ENCODE measurements at places on chromosomes 3 and 15. TPM values are rescaled to one million over a fixed set of nuclear protein-coding genes. Genes with fewer than 3 reads are reported as not detected.

DNA sequence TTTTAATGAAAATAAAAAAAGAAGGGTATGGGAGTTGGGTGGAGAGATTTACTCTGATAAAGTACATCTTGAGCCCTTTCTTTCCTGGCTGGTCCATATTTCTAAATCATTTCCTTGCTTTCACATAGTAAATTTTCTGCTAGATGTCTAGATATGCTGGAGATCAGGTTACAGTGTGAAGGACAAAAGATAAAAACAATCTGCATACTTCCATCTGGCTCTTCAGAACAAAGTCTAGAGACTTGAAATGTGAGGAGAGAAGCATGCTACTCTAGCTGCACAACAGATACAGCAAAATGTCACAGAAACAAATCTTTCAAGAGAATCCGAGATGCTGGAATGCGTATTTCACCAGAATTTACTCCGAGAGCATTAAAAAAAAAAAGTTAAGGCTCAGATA lies 42.2 kb downstream of the FOXP1 start:
- H3K27ac ChIP-seq, result peak overlapping the region; percentile 65
- peaks cover 25% of the 10 kb centered on the region for H3K4me1 ChIP-seq
- H3K4me3 ChIP-seq, result no peak overlapping the region
- DNase-seq, result no peak
- H3K27me3 ChIP-seq, result no peaks in the 10 kb centered on the region

DNA sequence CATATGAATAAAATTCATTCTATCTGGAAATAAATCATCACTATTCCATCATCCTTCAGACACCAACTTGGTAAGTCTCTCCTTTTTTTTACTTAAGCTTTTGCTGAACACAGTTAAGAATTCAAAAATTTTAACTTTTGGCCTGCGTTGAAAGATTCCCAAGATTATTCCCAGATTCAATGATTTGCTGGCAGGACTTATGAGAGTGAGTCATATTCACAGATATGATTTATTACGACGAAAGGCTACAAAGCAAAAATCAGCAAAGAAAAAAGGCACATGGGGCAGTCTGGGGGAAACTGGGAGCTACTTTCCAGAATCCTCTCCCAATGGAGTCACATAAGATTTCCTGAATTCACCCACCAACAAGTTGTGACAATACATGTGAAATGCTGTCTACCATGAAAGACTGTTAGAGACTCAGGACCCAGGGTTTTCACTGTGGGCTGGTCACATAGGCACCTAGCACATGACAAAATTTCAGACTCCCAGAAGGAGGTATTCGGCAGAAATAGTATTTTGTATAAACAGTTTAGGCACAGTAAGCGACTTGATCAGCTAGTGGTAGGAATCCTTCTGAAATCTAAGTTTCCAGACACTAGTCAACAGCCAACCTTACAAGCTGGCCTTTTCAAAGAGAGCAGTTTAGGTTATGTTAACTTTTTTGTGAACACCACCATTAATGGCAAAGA lies 82.1 kb downstream of the DLG1 start:
- DNase-seq, result no peak
- H3K27ac ChIP-seq, result no peak overlapping the region
- no peak overlapping the region for H3K4me3 ChIP-seq

GRCh38 chr3:193987186-193987585 lies 148.8 kb upstream of the HES1 start:
- DNase-seq, result no peak
- H3K4me1 ChIP-seq, result no peaks in the 10 kb centered on the region
- H3K4me3 ChIP-seq, result no peak overlapping the region
- no peaks in the 10 kb centered on the region for H3K36me3 ChIP-seq

DNA sequence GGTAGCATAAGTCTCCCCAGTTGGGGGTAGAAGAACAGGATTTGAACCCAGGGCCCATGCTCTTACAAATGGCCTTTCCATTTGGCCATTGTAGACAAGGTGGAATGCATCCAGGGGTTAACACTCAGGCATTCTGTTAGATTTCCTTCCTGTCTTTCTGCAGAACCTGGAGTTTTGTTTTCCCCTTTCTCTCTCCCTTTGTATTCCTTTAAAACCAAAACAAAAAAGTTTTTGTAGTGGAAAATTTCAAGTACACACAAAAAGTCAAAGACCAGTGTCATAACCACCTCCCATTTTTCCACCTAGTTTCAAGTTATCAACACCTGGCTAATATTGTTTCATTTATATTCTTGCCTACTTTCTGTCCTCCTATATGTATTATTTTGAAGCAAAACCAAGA lies 26.0 kb downstream of the FRMD4B start:
- H3K4me1 ChIP-seq, result no peaks in the 10 kb centered on the region
- H3K27me3 ChIP-seq, result no peaks in the 10 kb centered on the region
- no peak for DNase-seq
- no peak overlapping the region for H3K4me3 ChIP-seq
- no peaks in the 10 kb centered on the region for H3K36me3 ChIP-seq

- H3K4me1 ChIP-seq, result peaks cover 23% of the 10 kb centered on the region
- H3K27ac ChIP-seq, result no peak overlapping the region
- no peaks in the 10 kb centered on the region for H3K36me3 ChIP-seq
Observed at GRCh38 chr3:194287374-194287773, 63.8 kb downstream of the CPN2 start.

DNA sequence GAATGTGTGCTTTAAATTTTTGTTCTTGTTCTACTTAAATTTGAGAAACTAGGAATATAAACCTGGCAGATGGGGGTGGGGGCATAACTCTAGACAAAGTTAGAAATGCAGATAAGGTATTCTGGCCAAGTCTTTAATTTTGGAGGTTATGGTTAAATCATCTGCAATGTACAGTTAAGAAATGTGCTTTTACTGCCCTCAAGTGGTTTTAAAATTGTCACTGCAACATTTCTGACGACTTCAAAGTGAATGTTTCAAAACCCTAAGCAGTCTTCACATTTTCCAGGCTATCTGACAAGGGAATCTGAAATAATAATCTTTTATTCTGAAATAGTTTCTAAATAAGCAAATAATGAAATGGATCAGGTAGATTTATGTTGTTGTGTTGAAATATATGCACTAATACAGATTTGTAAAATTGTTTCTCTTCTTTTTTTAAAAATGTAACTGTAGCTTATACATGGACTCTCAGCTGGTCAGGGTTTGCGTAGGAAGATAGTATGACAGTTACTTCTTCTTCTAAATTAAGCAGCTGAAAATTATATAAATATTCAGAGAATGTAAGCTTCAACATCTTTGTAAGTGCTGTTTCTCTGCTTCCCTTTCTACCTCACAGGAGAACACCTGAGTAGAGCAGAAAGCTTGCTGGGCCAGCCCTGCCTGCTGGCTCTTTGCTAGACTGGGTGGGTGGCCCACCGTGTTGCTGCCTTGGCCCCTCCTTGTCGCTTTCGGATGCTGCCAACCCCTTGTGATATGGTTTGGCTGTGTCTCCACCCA lies 45.0 kb downstream of the SUCNR1 start:
- no peak overlapping the region for H3K4me3 ChIP-seq
- no peak overlapping the region for H3K27ac ChIP-seq
- H3K27me3 ChIP-seq, result no peaks in the 10 kb centered on the region
- H3K4me1 ChIP-seq, result no peaks in the 10 kb centered on the region

GRCh38 chr15:89187301-89187985 lies 33.9 kb downstream of the RLBP1 start:
- no peaks in the 10 kb centered on the region for H3K36me3 ChIP-seq
- no peaks in the 10 kb centered on the region for H3K27me3 ChIP-seq
- H3K27ac ChIP-seq, result no peak overlapping the region
- no peaks in the 10 kb centered on the region for H3K4me1 ChIP-seq
- H3K4me3 ChIP-seq, result no peak overlapping the region
- DNase-seq, result no peak

DNA sequence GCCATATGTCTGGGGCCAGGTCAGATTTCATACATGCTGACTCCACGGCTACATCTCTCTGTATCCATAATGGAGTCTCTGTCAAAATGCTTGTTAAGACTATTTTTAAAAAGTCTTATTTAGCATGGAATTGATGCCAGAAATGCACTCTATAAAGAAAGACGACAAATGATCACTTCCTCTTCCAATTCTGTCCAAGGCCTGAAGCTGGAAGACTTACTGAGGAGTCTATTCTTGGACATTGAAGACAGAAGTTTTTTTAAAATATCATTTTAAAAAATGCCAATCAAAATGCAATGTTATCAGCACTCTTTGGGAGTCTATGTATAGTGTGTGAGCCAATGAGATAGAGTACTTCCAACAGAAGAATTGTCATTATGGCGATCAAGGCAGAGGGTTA lies 27.9 kb upstream of the NMNAT3 start:
- H3K36me3 ChIP-seq, result no peaks in the 10 kb centered on the region
- no peak for DNase-seq
- no peaks in the 10 kb centered on the region for H3K4me1 ChIP-seq
- peaks cover 3% of the 10 kb centered on the region for H3K27me3 ChIP-seq
- no peak overlapping the region for H3K27ac ChIP-seq

GRCh38 chr3:143241481-143241951 lies 121.9 kb downstream of the CHST2 start:
- H3K27me3 ChIP-seq, result no peaks in the 10 kb centered on the region
- H3K4me1 ChIP-seq, result peaks cover 2% of the 10 kb centered on the region
- no peak for DNase-seq
- no peak overlapping the region for H3K27ac ChIP-seq
- H3K4me3 ChIP-seq, result no peak overlapping the region
- no peaks in the 10 kb centered on the region for H3K36me3 ChIP-seq

DNA sequence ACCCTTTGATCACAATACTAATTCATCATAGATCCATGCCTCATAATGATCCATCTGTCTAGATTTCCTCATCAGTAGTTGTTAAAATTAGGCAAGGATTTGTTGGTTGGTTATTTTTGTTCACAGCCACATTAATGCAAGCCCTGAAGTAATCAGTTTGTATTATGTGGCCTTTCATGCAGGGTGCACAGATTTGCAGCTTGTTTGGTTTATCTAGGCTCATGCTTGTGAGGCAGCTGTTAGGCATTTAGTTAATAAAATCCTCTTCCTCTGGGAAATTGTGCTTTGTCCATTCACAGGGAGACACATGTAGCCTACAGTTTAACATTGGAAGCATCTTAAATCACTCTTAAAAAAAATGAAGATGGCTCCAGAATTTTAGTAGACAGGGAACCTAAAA lies 162.8 kb upstream of the ZNF385D start:
- H3K4me3 ChIP-seq, result no peak overlapping the region
- no peaks in the 10 kb centered on the region for H3K4me1 ChIP-seq
- H3K27ac ChIP-seq, result no peak overlapping the region

CLDN18 gene
- polyA plus RNA-seq, result 36.4 TPM

P3H2 gene
- 17.1 TPM for polyA plus RNA-seq

TF gene
- polyA plus RNA-seq, result 401 TPM

CIB2 gene
- 46.3 TPM for polyA plus RNA-seq

PAQR5 gene
- polyA plus RNA-seq, result 4.7 TPM

SPATA12 gene
- polyA plus RNA-seq, result 1.2 TPM

CCK gene
- polyA plus RNA-seq, result not detected

HCLS1 gene
- 1.1 TPM for polyA plus RNA-seq

SLC9C1 gene
- 0.30 TPM for polyA plus RNA-seq
